ENCODE measurements at places on chromosomes 1 and 21.

DNA sequence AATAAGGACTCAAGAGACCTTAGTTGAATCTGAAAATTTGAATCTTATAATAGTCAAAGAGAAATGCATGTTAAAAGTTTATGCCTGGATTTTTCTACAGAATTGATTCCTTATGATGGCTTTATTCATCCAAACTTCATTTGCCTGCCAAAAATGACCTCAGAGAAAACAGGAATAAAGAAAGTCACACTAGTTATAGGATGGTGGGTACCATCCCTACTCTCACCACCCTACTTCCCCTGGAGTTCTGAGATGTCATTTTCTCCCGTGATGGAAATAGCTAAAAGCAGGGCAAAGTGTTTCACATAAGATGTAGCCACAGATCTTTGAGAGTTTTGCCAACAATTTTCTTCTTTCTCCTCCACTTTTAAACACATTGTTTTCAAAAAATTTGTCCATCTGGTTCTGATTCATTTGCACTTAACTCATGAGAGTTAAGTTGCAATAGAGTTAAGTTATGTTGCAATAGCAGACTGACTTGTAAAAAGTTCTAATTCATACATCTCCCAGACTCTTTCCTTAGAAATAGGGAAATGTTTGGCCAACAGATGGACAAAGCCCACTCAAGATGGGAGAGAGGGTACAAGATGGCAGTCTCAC, 384.6 kb downstream of the PLPP3 start:
- no peak for DNase-seq

- DNase-seq = no peak
Measured at GRCh38 chr1:176745945-176746344, 283.0 kb downstream of the PAPPA2 start.

DNA sequence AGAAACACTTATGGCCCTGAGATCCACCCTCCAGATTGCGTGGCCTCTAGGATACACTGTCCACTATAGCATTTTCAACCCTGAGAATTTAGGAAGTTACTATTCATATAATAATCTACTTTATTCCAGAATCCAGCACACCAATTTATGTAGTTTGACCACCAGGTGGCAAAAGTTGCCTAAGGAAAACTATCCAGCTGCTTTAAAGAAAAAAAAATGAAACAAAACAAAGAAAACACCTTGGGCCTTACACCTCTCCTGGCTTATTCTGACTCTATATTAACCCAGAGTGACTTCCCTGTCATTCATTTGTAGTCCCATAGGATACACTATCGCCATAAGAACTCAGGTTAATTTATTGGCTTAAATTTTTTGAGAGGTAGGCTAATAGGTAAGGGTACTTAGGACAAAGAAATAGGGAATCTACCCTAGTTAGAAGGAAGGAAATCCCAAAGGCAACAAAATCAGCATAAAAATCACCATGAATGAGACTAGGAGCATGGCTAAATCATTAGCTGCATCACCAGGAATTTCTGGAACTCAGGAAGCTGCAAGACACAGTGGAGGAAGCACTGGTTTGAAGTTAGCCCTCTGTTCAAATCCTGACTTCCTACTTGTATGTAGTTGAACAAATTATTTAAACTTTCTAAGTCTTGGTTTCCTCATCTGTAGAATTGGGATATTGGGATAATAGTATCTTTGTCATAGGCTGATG, 107.5 kb downstream of the SPAG17 start:
- peak; percentile 18 for DNase-seq

- no peak for DNase-seq
Measured at GRCh38 chr21:45860493-45861155, 120.9 kb upstream of the COL6A1 start.

- no peak for DNase-seq
Measured at GRCh38 chr1:156745881-156746280, 5.0 kb upstream of the MRPL24 start.

DNA sequence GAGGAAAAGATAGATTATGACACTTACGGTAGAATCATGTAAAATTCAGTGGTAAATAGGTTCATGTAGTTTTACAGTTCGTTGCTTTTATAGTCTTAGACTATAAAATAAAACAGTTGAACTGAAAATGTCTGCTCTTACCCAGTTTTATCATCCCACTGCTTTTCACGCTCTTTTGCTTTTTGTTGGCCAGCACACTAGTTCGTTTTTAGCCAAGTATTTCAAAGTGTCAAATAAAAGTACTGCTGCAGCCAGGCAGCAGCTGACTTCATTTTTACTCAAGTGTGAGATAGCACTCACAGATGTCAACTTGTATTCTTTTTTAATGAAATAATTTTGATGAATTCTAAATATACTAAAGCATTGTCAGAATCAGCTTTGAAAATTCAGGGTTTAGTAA, 18.5 kb upstream of the BTG3 start:
- no peak for DNase-seq

- no peak for DNase-seq
Measured at GRCh38 chr1:29460694-29461093, 224.4 kb downstream of the PTPRU start.

DNA sequence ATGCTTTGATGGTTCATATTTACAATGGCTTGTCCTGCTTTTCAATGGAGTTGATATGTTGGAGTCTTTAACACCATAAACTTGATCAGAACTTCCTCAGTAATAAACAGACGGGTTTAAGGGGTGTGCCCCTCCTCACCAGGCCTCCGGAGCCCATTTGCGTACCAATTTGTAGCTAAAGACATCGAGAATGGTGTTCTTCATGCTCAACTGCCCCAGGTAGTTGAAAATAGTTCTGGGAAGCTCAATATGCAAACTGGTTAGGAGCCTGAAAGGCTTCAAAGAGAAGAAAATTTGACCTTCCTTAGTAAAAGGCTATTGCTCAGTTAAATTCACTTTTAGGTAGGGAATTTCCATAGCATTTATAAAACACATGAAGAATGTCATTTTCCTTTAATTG, 68.1 kb upstream of the RRP15 start:
- DNase-seq = no peak

DNA sequence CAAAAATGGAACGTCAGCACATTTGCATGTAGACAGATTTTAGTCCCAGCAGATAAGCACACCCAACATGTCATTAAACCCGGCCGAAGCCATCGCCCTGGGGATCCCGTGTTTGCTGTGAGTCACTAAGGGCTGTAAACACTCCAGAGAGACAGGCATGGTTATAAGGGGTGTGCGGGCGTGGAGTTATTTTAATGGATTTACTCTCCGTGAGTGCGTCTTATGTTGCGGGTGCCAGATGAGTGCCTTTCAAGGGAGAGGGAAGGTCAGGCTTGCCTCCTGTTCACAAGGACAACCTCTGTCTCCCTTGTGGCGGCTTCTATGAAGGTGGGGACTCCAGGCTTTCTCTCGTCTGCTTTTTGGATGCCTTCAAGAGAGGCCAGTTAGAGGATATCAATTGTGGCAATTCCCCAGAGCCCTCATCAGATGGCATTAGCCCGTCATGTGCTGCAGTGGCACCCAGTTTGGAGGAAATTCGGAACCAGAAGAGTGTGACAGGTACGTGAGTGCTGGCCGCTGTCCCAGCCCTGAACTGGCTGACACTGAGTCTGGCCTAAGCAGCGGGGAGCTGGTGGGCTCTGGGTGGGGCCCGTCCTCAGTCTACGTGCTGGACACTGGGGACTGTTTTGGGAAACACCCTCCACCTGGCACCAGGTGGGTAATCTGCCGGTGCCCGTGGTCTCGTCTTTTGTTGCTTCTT, 223.8 kb upstream of the TMEM51 start:
- DNase-seq = peak; percentile 56

DNA sequence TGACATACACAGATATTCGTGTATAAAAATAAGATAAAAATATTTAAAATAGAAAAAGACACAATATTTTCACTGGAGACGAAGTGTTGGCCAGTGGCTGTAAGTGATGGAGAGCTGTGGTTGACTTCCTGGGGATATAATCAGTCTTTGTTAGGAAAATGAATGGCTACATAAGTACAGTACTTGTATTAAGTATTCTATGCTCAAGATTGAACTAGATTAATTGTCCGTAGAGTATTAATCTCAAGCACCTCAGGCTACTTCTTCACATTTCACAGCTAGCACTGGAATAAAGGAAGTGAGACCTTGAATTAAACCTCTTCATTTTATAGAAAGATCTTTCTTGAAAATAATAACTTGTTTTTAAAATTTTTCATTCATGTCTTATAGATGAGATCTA, 39.0 kb upstream of the RGS5 start:
- no peak for DNase-seq

- DNase-seq = no peak
Measured at GRCh38 chr1:109807402-109807801, 43.7 kb upstream of the EPS8L3 start.

GRCh38 chr1:168134642-168135041, 2.1 kb downstream of the GPR161 start:
- no peak for DNase-seq

DNA sequence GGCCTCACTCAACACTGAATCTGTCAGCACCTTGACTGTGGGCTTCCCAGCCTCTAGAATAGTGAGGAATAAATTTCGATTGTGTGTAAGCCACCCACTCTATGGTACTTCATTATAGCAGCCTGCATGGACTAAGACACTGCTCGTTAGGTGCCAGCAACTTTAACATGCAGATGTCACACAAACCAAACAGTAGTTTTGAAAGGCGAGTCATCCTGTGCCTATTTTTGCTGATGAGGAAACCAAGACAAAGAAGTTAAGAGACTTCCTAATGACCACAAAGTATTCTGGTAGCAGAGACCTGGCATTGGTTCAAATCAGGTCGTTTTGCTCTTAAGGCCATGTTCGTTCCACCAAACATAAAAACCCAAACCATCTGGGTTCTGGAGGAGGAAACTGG, 42.9 kb downstream of the BATF3 start:
- no peak for DNase-seq

DNA sequence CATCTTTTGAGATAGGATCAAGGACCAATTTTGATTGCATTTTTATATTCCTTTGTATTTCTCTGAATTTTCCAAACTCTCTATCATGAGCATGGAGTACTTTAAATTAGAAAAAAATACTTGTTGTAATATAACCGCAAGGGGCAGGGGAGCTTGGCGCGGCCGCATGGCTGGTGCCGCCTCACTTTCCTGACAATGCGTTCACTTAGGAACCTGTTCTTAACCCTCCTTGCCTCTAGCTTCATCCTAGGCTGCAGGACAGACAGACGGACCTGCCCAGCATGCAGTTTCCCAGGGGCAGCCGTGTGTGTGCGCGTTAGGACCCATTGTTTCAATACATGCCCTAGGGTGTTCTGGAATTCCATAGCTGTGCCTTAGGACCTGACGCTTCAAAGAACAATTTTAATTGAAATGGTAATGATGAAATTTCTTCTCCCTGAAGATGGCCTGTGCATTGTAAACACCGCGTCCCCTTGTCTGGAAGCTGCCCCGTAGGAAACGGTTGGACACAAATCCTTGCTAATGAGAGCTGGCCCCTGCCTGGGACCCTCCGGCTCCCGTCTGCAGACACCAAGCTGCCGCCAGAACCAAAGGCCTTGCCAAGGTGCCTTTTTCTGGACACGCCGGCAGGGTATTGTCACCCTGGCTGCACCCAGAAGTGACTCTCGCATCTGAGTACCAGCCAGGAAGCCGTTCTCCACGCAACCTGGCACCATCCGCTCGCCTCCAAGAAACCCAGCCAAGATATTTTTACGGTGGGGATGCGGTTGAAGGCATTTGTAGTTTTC, 466.4 kb downstream of the NPHP4 start:
- no peak for DNase-seq
